ENCODE measurements at places on chromosomes 1 and 21.
A peak's percentile ranks its signal among the peaks of the same experiment; 100 is the strongest.

GRCh38 chr1:156727926-156728598 is at the start of gene METTL25B:
TSS of gene METTL25B (plus strand) at chr1:156728469. CDS start at chr1:156729105, 636 bp downstream.
- H3K27me3 ChIP-seq = no peaks in the 10 kb centered on the region
- H3K4me1 ChIP-seq = peaks cover 37% of the 10 kb centered on the region
- H3K36me3 ChIP-seq = peaks cover 23% of the 10 kb centered on the region
- H3K27ac ChIP-seq = peak within 1 kb of the TSS; percentile 91
- H3K4me3 ChIP-seq = peak within 1 kb of the TSS; percentile 99

- H3K27me3 ChIP-seq = no peaks in the 10 kb centered on the region
- no peak overlapping the region for H3K27ac ChIP-seq
- H3K4me3 ChIP-seq = no peak overlapping the region
- H3K4me1 ChIP-seq = no peaks in the 10 kb centered on the region
Measured at GRCh38 chr1:234856845-234857245, 246.9 kb upstream of the IRF2BP2 start.

GRCh38 chr21:26167593-26167992 is 3.0 kb downstream of the APP start:
- H3K27ac ChIP-seq = peak overlapping the region; percentile 60
- H3K27me3 ChIP-seq = no peaks in the 10 kb centered on the region
- no peaks in the 10 kb centered on the region for H3K36me3 ChIP-seq
- peaks cover 55% of the 10 kb centered on the region for H3K4me1 ChIP-seq
- H3K4me3 ChIP-seq = no peak overlapping the region

GRCh38 chr1:184479435-184480167 is 92.8 kb downstream of the C1orf21 start:
- no peak overlapping the region for H3K4me3 ChIP-seq
- H3K36me3 ChIP-seq = no peaks in the 10 kb centered on the region
- H3K27me3 ChIP-seq = no peaks in the 10 kb centered on the region
- no peaks in the 10 kb centered on the region for H3K4me1 ChIP-seq

GRCh38 chr1:234973426-234974250 is 155.0 kb downstream of the TOMM20 start:
- no peaks in the 10 kb centered on the region for H3K36me3 ChIP-seq
- peaks cover 29% of the 10 kb centered on the region for H3K4me1 ChIP-seq
- no peaks in the 10 kb centered on the region for H3K27me3 ChIP-seq
- DNase-seq = no peak
- H3K4me3 ChIP-seq = no peak overlapping the region

GRCh38 chr1:247273013-247273412 is 17.1 kb downstream of the VN1R5 start:
- no peak overlapping the region for H3K4me3 ChIP-seq
- peaks cover 1% of the 10 kb centered on the region for H3K36me3 ChIP-seq
- no peak for DNase-seq
- no peaks in the 10 kb centered on the region for H3K27me3 ChIP-seq
- H3K27ac ChIP-seq = no peak overlapping the region

DNA sequence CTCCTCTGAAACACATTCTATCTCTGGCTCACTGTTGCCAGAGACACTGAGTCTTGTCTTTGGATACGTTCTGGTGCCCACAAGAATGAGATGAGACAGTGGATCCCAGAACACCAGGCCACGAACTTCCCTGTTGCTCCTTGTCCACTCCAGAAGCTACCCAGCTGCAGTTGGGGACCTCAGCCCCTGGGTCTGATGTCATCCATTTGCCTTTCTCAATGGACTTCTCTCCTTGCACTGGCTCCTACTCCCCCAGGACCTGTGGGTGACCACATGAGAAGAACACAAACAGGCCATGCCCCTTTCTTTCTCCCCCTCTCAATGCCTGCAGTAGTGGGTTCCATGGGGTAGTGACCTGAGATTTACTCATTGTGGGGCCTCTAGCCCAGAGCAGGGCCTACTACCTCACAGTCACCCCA is 5.9 kb downstream of the NBPF1 start:
- no peak overlapping the region for H3K4me3 ChIP-seq
- H3K36me3 ChIP-seq = no peaks in the 10 kb centered on the region
- H3K27ac ChIP-seq = peak overlapping the region; percentile 65
- H3K4me1 ChIP-seq = peaks cover 37% of the 10 kb centered on the region

DNA sequence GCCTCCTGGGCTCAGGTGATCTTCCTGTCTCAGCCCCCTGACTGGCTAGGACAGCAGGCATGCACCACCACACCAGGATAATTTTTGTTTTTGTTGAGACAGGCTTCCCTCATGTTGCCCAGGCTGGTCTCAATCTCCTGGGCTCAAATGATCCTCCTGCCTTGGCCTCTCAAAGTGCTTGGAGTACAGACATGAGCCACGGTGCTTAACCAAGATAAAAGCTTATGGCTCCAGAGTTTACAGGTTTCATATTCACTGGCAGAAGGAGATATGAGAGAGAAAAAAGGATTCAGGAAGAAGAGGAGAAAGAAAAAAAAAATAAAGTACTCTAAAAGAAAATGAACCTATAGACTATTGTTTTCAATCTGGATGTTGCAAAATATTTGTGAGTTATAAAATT is 748.8 kb upstream of the NCAM2 start:
- H3K27ac ChIP-seq = no peak overlapping the region
- H3K36me3 ChIP-seq = no peaks in the 10 kb centered on the region
- H3K27me3 ChIP-seq = no peaks in the 10 kb centered on the region
- no peak overlapping the region for H3K4me3 ChIP-seq
- no peaks in the 10 kb centered on the region for H3K4me1 ChIP-seq

DNA sequence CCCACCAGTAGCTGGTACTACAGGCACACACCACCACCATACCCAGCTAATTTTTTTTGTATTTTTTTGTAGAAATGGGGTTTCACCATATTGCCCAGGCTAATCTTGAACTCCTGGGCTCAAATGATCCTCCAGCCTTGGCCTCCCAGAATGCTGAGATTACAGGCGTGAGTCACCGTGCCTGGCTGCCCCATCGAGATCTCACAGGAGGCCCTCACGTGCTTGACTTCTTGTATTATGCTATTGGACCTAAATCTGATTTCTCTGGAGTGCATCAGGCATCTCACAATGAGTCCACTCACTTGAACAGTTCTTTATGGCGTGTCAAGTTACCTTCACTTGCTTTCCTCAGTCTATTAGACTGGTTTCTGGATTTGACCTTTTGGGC is 9.3 kb upstream of the RSRP1 start:
- DNase-seq = no peak
- H3K27ac ChIP-seq = no peak overlapping the region
- no peak overlapping the region for H3K4me3 ChIP-seq
- no peaks in the 10 kb centered on the region for H3K27me3 ChIP-seq
- H3K4me1 ChIP-seq = no peaks in the 10 kb centered on the region
- H3K36me3 ChIP-seq = no peaks in the 10 kb centered on the region

GRCh38 chr1:54800041-54800898 is 853 bp downstream of the TTC22 start:
- peaks cover 48% of the 10 kb centered on the region for H3K4me1 ChIP-seq
- DNase-seq = no peak
- peak overlapping the region; percentile 58 for H3K4me3 ChIP-seq
- H3K27me3 ChIP-seq = no peaks in the 10 kb centered on the region
- H3K36me3 ChIP-seq = no peaks in the 10 kb centered on the region

GRCh38 chr1:36224537-36225282 is 467 bp downstream of the THRAP3 start:
- H3K4me3 ChIP-seq = peak overlapping the region; percentile 99
- no peaks in the 10 kb centered on the region for H3K27me3 ChIP-seq
- H3K27ac ChIP-seq = peak overlapping the region; percentile 98
- H3K4me1 ChIP-seq = peaks cover 19% of the 10 kb centered on the region
- DNase-seq = no peak
- peaks cover 3% of the 10 kb centered on the region for H3K36me3 ChIP-seq

- H3K4me1 ChIP-seq = no peaks in the 10 kb centered on the region
- H3K4me3 ChIP-seq = no peak overlapping the region
- H3K36me3 ChIP-seq = peaks cover 2% of the 10 kb centered on the region
Measured at GRCh38 chr1:12511128-12511484, 106.9 kb downstream of the DHRS3 start.

GRCh38 chr21:42025376-42026081 is 15.4 kb upstream of the ZBTB21 start:
- H3K27me3 ChIP-seq = no peaks in the 10 kb centered on the region
- H3K4me3 ChIP-seq = no peak overlapping the region
- no peak for DNase-seq
- H3K36me3 ChIP-seq = no peaks in the 10 kb centered on the region
- no peak overlapping the region for H3K27ac ChIP-seq

GRCh38 chr1:164771619-164772361 is 212.8 kb downstream of the PBX1 start:
- H3K4me3 ChIP-seq = no peak overlapping the region
- H3K36me3 ChIP-seq = no peaks in the 10 kb centered on the region
- no peak for DNase-seq
- H3K27ac ChIP-seq = no peak overlapping the region

GRCh38 chr21:43969115-43969444 is 43.0 kb upstream of the TRAPPC10 start:
- H3K36me3 ChIP-seq = peaks cover 31% of the 10 kb centered on the region
- no peaks in the 10 kb centered on the region for H3K27me3 ChIP-seq
- no peak overlapping the region for H3K27ac ChIP-seq
- DNase-seq = no peak
- no peak overlapping the region for H3K4me3 ChIP-seq

DNA sequence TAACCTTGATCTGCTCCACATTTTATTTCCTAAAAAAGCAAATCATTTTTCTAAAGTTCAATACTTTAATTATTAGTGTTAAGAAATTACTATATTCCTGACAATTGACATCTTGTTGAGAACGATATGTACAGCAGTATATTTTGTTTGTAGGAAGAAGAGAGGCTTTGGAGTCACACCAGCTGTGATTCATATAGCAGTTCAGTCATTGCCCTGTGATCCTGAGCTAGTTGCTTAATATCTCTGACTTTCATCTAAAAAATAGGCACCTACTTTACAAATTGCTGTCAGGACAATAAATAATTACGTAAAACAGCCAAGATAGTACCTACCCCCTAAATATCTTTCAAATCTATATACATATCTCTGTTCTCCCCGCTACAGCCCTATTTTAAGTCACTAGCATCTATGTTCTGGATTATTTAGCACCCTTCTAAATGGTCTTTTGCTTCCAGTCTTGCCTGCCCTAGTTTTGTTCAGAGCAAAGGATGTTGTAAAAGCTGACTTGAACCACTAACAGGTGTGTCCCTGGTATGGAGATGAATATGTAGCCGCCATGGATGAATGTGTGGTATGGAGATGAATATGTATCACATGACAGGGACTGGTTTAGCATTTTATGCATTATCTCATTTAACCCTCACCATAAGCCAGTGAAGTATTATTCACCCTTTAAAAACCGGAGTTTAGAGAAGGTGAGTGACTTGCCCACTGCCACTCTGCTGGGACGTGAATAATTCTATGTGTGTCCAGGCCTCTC is 42.2 kb downstream of the RNF220 start:
- H3K36me3 ChIP-seq = no peaks in the 10 kb centered on the region
- H3K4me1 ChIP-seq = no peaks in the 10 kb centered on the region

DNA sequence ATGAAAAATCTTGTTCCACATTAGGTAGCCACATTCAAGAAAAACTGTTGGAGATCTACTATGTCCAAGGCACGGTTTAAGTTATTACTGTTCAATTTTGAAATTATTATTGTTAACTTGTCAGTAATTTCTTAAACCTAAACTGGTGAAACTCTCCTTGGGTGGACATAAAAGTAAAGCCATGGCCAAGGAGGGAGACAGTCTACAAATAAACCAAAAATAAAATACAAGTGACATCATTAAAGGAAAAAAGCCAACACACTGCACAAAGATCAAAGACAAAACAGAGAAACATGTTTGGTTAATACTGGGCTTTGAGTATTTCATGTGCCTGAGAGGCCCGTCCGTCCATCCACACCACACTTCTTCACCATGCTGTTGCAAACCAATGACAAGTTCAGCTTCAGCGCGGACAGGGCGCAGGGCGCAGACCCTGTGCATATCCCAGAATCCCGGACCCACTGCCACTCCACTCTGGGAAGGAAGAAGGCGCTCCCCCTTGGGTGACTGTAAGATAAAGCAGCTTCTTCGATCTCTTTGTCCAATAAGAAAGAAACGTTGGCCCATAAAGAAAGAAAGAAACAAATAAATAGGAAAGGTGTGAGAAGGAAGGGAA is 918 bp upstream of the RASAL2 start:
- no peaks in the 10 kb centered on the region for H3K27me3 ChIP-seq
- no peaks in the 10 kb centered on the region for H3K36me3 ChIP-seq
- peak overlapping the region; percentile 83 for H3K4me3 ChIP-seq
- DNase-seq = peak; percentile 39

GRCh38 chr1:6450943-6451373 is 15.0 kb downstream of the TNFRSF25 start:
- peak overlapping the region; percentile 7 for H3K4me3 ChIP-seq
- H3K27me3 ChIP-seq = no peaks in the 10 kb centered on the region
- DNase-seq = peak; percentile 66
- peaks cover 3% of the 10 kb centered on the region for H3K36me3 ChIP-seq

- H3K4me3 ChIP-seq = no peak overlapping the region
- no peak overlapping the region for H3K27ac ChIP-seq
- H3K27me3 ChIP-seq = no peaks in the 10 kb centered on the region
- no peak for DNase-seq
- no peaks in the 10 kb centered on the region for H3K36me3 ChIP-seq
Measured at GRCh38 chr1:203521812-203522211, 27.9 kb downstream of the OPTC start.

DNA sequence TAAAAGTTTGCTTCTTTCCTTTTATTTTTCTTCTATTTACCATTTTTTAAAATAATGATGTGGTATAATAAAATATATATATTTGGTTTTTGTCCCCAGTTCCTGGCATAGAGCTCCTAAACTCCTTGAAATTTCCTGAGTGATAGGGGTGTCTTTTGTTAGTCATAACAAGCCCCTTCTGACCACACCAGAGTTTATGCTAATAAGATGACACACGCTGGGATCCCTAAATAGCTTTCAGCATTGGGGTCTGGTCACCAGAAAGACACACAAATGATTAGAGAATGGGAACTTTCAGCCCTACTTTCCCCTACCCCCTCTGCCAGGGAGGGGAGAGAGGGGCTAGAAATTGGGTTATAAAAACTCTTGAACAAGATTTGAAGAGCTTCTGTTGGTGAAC is 56.2 kb downstream of the COL24A1 start:
- no peaks in the 10 kb centered on the region for H3K36me3 ChIP-seq
- no peaks in the 10 kb centered on the region for H3K4me1 ChIP-seq
- no peaks in the 10 kb centered on the region for H3K27me3 ChIP-seq
- DNase-seq = no peak
- H3K27ac ChIP-seq = no peak overlapping the region

DNA sequence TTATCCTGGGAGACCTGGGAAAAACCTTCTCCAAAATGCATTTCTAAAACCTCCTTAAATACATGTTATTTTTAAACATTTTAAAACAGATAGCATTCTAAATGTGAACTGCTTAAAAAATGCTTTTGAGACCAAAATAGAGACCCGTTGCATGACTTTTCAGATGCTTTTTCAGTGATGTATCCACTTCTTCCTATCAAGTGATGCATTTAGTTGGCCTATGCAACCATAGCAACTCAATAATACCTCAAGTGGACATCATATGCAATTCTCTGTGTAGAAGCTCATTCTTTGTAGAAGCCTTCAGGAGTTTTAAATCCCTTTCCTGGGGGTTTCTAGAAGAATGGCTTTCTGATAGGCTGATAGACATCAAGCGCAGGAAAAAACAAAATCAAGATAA is 94.5 kb upstream of the RAVER2 start:
- no peak for DNase-seq
- no peaks in the 10 kb centered on the region for H3K36me3 ChIP-seq

- H3K4me1 ChIP-seq = peaks cover 11% of the 10 kb centered on the region
- no peaks in the 10 kb centered on the region for H3K27me3 ChIP-seq
- no peaks in the 10 kb centered on the region for H3K36me3 ChIP-seq
- peak overlapping the region; percentile 15 for H3K4me3 ChIP-seq
- no peak overlapping the region for H3K27ac ChIP-seq
- DNase-seq = peak; percentile 30
Measured at GRCh38 chr1:156704930-156705320, 458 bp downstream of the CRABP2 start.

Data from liver (tissue), 10 donors.